Naive thymus-derived CD8-positive, alpha-beta T cell (primary cell): ENCODE measurements at places on chromosomes 3 and 15. TPM values are rescaled to one million over a fixed set of nuclear protein-coding genes. Genes with fewer than 3 reads are reported as not detected.

- H3K27me3 ChIP-seq, result no peaks in the 10 kb centered on the region
- H3K4me3 ChIP-seq, result no peak overlapping the region
- no peak for DNase-seq
- no peak overlapping the region for H3K27ac ChIP-seq
Observed at GRCh38 chr3:135038186-135038585, 243.1 kb downstream of the EPHB1 start.

DNA sequence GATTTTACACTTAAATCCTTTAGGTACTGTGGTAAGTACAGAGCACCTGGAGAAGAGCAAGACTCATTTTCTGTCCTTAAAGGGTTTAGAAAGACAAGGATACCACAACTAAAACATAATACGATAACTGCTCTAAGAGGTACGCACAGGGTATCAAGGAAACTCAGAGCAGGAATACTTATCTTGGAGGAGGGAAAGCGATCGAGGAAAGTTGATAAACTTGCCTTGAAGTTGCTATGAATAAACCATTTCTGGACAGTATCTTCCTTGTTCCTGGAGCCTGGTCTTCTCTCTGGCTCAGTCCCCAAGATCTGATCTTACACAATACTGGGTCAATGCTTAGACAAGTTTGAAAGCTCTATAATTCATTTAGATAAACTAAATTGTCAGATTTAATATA lies 17.6 kb upstream of the GATM start:
- no peak overlapping the region for H3K27ac ChIP-seq
- H3K27me3 ChIP-seq, result peaks cover 23% of the 10 kb centered on the region
- no peak overlapping the region for H3K4me3 ChIP-seq
- no peak for DNase-seq

PCLAF gene
- 1.5 TPM for total RNA-seq

TRPM1 gene
- not detected for total RNA-seq

DNA sequence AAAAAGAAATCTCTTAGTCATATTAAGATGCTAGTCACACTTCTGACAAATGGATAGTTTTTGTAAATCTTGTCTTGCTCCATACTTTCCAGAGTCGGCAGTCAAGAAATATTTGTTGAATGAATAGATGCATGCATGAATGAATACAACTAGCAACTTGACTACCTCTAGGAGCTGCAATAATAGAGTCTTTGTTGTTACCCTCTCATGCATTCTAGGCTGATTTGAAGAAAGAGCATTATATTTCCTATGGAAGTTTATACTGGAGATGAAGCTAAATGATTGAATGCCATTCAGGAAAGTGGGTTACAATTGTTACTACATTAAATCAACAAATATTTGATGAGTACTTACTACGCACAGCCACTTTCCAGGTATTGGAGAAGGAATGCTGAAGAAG lies 18.1 kb upstream of the TRAT1 start:
- H3K27ac ChIP-seq, result no peak overlapping the region
- peaks cover 13% of the 10 kb centered on the region for H3K36me3 ChIP-seq
- H3K4me3 ChIP-seq, result no peak overlapping the region
- no peak for DNase-seq
- no peaks in the 10 kb centered on the region for H3K27me3 ChIP-seq

DNA sequence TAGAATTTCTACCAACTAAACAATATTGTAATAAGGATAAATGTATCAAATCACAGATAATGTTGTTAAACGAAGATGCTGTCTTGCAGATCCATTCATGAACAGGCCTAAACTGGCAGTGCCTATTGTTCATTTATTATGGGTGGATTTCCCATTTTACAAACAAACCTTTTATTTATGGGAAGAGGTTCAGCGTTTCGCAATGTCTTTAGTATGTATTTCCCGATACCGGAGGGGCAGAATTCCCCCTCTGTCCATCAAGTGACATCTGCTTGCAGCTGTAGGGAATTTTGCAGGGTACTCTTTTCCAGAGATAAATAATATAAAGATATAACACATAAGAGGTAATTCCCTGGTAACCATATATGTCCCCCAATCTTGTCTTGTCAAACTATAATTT lies 5.7 kb downstream of the CEP19 start:
- H3K27me3 ChIP-seq, result no peaks in the 10 kb centered on the region
- DNase-seq, result no peak
- H3K36me3 ChIP-seq, result no peaks in the 10 kb centered on the region

DNA sequence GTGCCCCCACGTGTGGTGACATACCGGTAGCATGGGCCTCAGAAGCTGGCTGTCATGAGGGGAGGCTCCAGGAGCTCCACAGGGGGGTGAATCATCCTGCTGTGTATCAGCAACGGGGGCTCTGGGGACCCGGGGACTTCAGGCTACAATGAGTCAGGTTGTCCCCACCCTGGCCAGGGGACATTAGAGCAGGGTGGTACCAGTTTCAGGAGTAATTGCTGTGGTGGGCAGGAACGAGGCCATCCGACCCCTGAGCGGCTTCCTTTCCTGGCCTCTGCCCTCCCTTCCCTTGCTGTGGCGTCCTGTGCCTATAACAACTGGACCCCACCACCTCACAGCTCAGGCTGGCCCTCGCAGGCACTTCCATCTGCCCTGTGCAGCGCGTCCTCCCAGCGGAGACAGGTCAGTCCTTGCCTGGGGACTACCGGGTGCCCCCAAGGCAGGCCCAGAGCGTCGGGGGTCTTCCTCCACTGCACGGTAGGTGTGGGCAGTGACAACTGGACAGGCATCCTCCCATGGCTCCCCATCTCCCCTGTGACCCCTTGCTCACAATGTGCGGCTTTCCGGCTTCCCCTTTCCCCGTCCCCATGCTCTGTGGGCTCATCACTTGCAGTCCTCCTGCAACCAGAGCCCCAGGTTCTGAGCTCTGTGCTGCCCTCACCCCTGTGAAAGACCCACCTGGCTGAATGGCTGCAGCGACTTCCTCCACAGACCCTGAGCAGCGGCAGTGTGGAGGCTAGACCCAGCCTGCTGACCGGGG lies 57.0 kb downstream of the KLF15 start:
- no peaks in the 10 kb centered on the region for H3K4me1 ChIP-seq
- no peak overlapping the region for H3K4me3 ChIP-seq
- H3K36me3 ChIP-seq, result peaks cover 2% of the 10 kb centered on the region
- no peaks in the 10 kb centered on the region for H3K27me3 ChIP-seq
- DNase-seq, result no peak

- H3K27me3 ChIP-seq, result no peaks in the 10 kb centered on the region
- no peak overlapping the region for H3K27ac ChIP-seq
- no peaks in the 10 kb centered on the region for H3K4me1 ChIP-seq
- H3K36me3 ChIP-seq, result no peaks in the 10 kb centered on the region
- no peak for DNase-seq
Observed at GRCh38 chr3:15512166-15512565, 9.3 kb downstream of the COLQ start.

DNA sequence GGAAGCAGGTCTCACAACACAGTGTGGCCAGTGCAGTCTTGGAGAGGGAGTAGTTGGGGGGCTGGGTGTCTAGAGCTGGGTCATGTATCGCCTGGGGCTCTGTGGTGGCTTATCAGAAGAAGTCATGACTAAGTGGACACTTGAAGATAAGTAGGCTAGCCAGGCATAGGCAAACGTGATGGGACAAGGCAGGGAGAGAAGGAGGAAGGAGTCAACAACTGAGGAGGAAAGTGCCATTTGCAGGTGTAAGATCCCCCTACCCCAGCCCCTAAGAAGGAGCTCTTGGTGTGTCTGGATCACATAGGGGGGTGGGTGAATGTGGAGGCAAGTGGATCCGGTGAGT lies 352.3 kb downstream of the LRTM1 start:
- H3K27me3 ChIP-seq, result no peaks in the 10 kb centered on the region
- H3K27ac ChIP-seq, result no peak overlapping the region
- H3K4me1 ChIP-seq, result no peaks in the 10 kb centered on the region
- H3K4me3 ChIP-seq, result no peak overlapping the region

- no peak overlapping the region for H3K4me3 ChIP-seq
- no peaks in the 10 kb centered on the region for H3K4me1 ChIP-seq
- no peak overlapping the region for H3K27ac ChIP-seq
Observed at GRCh38 chr15:41734079-41734478, 40.2 kb upstream of the MAPKBP1 start.

DNA sequence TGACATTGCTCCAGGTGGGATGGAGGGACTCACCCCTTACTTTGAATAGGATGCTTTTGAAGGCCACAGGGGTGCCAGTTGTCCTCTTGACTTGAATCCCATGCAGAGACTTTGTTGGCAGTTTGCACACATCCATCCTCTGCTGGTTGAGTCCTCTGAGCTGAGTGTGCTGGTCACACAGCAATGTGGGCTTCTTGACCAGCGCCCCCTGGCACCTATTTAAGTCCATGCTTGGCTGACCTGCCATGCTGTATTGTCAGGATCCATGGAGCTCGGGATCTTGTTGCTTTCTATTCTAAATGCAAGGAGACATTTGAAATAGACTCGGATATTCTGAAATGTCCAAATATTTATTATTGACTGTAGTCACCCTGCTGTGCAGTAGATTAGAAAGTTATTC lies 19.8 kb downstream of the RAB7A start:
- H3K4me1 ChIP-seq, result peaks cover 44% of the 10 kb centered on the region
- peaks cover 19% of the 10 kb centered on the region for H3K36me3 ChIP-seq
- no peak overlapping the region for H3K4me3 ChIP-seq
- H3K27me3 ChIP-seq, result no peaks in the 10 kb centered on the region
- no peak overlapping the region for H3K27ac ChIP-seq
- DNase-seq, result no peak
